Hematopoietic multipotent progenitor cell (in vitro differentiated cells): ENCODE measurements at places on chromosomes 12 and 14. TPM values are rescaled to one million over a fixed set of nuclear protein-coding genes. Genes with fewer than 3 reads are reported as not detected.

Gene AMN
- 3.0 TPM for total RNA-seq

Gene GPR162
- total RNA-seq, result 29.6 TPM

Gene TAS2R20
- total RNA-seq, result 2.4 TPM

Gene LAG3
- total RNA-seq, result 12.1 TPM

Gene PMEL
- total RNA-seq, result 1.3 TPM

Gene RASSF8
- total RNA-seq, result 3.8 TPM

Gene PRDM4
- total RNA-seq, result 28.8 TPM

Gene KRT71
- total RNA-seq, result not detected

Gene CABP1
- under 0.01 TPM for total RNA-seq

Gene BDKRB2
- total RNA-seq, result under 0.01 TPM

Gene HCAR2
- total RNA-seq, result under 0.01 TPM

Gene DDN
- 0.81 TPM for total RNA-seq

Gene KRT73
- 0.27 TPM for total RNA-seq

Gene CMKLR1
- total RNA-seq, result 0.27 TPM

Gene NRXN3
- 0.27 TPM for total RNA-seq

Gene RBMS2
- total RNA-seq, result 7.5 TPM

Gene LALBA
- total RNA-seq, result not detected

Gene CNTN1
- 0.54 TPM for total RNA-seq

Gene HNF1A
- not detected for total RNA-seq

Gene SSTR1
- under 0.01 TPM for total RNA-seq

Gene KRT83
- not detected for total RNA-seq
